ENCODE measurements at places on chromosomes 2 and 18.

DNA sequence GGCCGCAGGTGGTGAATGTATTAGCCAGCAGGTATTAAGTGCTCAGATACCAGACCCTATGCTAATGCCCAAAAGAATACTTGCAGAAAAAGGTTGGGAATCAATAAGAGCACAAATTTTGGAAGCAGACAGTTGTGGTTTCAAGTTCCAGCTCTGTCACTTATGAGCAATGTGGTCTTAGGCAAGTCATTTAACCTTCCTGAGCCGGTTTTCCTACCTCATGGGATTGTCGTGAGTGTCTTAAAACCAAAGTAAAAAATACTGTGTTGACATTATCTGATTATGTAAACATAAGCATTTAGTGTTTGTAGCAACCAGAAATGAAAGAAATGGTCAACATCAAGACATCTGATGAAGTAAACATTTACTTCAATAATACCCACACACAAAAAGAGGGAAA, 93.0 kb upstream of the CHST9 start:
- DNase-seq, result no peak

DNA sequence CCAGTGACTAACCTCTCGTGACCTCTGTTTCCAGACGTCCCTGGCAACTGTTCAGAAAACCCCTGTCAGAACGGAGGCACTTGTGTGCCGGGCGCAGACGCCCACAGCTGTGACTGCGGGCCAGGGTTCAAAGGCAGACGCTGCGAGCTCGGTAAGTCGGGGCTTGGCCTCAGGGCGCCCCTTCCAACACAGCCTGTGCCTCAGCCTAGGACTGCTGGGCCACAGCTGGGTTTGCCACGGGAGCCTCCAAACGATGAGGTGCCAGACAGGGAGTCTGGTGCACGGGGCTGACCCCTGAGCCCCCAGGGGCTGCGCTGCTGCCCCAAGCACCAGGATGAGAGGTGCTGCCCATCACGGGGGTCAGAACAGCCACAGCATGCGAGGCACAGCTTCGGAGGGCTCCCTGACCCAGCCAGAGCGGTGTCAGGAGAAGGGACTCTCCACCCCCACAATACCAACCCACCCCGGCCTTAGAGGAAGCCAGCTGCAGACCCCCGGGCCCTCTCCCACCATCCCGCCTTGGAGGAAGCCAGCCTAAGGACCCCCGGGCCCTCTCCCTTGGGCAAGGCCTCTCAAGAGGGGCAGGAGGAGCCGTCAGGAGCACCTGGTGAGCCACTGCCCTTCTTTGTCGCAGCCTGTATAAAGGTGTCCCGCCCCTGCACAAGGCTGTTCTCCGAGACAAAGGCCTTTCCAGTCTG, 20.3 kb downstream of the MTERF4 start:
- DNase-seq, result no peak

DNA sequence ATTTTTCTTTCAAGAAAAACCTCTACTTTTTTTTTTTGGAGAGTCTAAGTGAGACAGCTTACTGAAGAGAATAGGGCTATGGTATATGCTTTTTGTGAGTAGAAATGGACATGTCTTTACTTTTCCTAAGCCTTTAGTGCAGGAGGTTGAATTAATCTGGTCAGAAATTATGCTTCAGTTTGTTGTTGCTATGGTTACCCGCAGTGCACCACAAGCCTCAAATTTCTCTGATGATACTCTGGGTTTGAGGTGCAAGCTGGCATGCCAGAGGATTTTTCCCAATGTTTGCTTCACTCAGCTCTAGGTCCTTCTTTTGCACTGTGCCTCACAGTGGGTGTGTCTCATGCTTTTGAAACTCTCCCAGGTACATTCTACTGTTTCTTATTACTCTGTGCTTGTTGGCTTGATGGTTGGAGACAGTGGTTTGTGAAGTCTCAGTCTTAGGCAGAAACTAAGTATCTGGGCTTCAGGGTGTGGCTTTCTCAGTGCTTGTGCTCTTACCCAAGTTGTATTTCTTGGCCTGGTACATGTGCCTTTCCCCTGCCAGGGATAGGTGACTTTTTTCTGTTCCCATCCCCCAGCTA, 278.3 kb downstream of the RBM43 start:
- DNase-seq, result no peak

DNA sequence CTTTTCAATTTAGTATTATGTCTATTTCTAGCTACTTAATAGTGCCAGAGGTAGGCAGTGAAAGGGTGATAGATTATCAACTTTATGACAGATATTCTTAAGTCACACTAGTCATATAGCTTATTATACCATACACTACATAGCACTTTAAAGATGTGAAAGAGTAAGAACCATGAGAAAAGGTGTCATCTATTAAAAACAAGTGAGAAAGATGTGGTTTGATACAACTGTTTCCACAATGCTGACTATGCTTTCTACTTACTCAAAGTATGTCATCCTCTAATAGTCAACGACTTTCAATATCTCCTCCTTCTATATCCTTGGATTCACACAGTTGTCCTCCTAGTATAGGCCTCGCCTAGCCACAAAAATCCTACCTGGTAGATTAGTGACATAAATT, 132.9 kb upstream of the WDSUB1 start:
- no peak for DNase-seq

- DNase-seq, result no peak
Observed at GRCh38 chr2:160168878-160169277, 31.2 kb downstream of the ITGB6 start.

- no peak for DNase-seq
Observed at GRCh38 chr2:214104967-214105366, 305.9 kb upstream of the VWC2L start.

DNA sequence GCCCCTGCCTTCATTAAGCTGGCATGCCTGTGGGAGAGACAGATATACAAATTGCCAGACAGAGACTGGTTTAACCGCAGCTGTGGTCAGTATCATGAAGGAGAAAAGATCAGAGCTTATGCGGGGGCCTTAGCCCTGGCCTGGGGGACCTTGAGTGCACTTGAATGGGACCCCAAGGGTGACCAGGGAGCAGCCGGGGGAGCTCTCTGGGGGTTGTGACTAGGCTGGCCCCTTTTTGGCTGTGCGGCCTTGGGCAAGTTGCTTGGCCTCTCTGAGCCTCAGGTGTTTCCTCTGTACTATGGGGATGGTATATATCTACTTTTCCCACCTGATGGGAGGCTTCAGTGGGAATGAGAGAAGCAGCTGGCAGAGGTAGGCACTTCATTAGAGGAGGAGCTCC, 35.7 kb downstream of the INHBB start:
- DNase-seq, result no peak

DNA sequence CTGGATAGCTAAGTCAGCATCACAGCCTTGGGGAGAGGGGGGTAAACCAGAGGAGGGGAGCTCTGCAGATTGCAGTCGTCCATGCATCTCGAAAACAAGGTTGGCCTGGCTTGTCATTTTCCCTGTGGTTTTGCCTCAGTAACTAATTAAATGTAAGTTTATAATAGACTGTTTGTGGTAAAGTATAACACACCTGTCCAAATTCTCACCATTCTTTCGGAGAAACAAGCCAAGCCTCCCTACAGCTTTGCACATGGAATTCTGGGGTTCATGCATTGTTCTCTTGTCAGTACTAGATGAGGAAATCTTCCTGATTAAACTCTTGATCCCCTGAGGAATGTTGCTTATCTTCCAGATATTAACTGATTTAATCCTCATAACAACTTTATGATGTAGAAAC, 1065.2 kb upstream of the FAM98A start:
- DNase-seq, result no peak

DNA sequence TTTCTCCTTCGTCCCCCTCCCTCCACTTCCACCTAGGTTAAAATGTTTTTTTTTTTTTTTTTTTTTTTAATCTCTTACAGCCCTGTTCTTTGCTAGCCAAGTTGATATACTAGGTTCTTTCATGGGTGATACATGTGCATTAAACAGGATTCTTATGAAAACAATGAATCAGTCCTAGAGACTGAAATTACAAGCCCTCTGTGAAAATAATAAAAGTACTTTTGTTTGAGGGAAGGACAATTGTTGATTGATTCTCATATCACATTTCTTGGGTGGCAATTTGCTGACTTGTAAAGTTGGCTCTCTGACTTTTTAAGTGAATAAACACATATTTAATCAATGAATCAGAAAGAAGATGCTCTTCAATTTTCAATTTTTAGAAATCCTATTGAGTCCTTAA, 639.9 kb downstream of the LRP1B start:
- DNase-seq, result no peak

DNA sequence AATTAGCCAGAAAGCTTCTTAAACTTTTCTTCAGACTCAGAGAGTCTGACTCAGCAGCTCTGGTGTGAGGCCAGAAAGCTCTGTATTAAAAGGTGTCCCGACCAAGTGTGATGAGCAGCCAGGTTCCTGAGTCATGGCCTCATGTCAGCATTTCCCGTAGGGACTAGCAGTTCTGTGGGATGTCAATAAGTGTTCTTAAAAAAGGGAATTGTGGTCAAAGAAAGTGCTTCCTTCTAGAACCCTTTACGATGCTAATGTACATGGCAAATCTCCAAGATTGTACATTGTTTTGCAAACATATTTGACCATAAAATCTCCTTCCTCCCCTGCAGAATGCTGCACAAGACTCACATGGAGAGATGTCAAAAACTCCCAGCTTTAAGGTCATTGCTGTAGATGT, 80.1 kb downstream of the PLA2R1 start:
- no peak for DNase-seq

GRCh38 chr2:172200495-172201085, 97.9 kb upstream of the DLX2 start:
- no peak for DNase-seq

DNA sequence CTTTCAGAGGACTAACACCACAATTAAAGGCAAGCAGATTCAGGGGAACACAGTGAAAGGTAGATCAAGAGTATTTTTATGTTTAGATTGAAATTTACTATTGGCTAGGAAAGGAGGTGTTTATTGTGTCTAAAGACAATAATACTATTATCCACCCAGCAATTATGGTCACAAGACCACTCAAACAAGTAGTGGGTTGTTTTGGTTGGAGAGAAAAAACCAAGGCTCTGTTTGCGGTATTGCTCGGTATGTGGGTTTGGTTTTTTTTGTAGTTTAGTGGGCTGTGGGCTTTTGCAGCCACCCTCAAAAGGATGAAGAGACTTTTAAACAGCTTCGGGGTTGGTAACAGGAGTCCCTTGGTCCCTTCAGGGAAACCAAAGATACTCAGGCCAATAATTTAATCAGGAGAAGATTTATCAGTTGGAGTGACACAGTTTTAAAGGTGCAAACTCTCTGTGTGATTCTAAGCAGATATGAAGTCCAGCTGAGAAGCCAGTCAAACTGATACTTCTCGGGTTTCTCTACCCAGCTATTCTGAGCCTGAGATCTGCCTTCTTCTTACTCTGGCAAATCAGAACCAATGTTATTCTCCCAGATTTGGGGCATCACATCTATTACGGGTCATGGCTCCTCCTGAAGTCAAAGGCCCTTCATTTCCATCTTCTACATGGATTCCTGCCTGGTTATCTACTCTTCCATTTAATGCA, 55.3 kb downstream of the DCC start:
- no peak for DNase-seq

- no peak for DNase-seq
Observed at GRCh38 chr2:114949228-114949804, 506.9 kb downstream of the DPP10 start.

DNA sequence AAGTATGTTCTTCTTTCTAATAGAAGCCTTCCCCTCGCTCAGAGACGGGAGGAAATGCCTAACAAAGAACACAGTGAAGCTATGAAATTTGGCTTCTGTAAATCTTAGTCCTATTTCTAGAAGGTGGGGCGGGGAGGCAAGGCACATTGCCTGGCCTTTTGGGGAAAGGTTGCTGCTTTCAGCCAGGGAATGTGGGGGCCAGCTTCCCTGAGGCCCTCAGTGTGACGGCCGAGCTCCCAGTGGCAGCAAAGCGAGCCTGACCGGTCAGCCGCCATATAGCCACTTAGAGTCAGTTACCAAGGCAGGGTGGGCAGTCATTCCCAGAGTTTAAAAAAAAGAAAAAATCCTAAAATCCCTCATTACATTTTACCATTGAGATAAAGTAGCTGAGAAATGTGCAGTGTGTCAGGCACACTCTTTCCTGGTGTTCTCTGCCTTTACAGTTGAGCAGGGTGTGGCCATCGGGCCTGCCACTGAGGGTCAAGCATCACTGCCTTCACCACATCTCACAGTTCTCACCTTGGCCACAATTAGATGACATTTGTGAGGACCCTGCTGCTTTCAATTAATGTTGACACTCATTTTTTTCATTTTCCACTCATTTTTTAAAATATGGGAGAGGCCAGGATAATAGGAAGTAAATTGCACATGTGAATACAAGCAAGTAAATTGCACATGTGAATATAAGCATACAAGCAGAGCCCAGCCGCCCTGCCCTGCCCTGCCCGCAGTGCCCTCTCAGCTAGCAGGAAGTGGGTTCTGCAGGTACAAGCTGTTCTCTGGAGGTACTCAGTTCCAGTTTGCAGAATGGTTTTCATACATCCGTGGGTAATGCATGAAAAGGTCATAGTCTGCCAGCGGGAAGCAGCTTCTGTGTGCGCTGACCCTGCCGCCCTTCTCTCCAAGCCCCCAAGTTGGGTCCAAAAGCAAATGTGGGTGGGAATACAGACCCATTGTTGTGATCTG, 76.9 kb downstream of the WDSUB1 start:
- DNase-seq, result no peak

- DNase-seq, result no peak
Observed at GRCh38 chr18:74604361-74604760, 6.7 kb downstream of the ZNF407 start.

- DNase-seq, result no peak
Observed at GRCh38 chr18:69399253-69399652, 1.4 kb upstream of the DOK6 start.

- DNase-seq, result no peak
Observed at GRCh38 chr2:37284381-37284780, 40.3 kb downstream of the PRKD3 start.

- DNase-seq, result no peak
Observed at GRCh38 chr18:9333441-9334328, 888 bp upstream of the TWSG1 start.

DNA sequence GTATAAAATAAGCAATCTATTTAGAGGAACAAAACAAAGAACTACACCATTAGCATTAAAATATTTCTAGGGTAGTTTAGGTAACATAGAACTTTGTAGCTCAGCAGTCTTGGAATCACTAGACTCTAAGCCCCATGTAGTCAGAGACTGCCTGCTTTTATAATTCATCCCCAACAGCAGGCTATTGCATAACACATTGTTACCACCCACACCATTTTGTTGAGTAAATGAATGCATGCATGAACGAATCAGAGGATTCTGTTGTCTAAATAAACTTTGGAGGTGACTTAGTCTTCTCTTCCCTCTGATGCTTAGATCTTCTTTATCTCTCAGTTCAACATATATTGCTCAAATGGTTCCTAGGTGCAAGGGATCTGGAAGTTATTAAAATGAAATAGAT, 167.6 kb upstream of the TNP1 start:
- DNase-seq, result no peak

- no peak for DNase-seq
Observed at GRCh38 chr2:47531378-47532042, 128.6 kb downstream of the MSH2 start.
